Astrocyte (in vitro differentiated cells and primary cell): ENCODE measurements at places on chromosomes 1 and 21. TPM values are rescaled to one million over a fixed set of nuclear protein-coding genes. Genes with fewer than 3 reads are reported as not detected.
A peak's percentile ranks its signal among the peaks of the same experiment; 100 is the strongest.

DNA sequence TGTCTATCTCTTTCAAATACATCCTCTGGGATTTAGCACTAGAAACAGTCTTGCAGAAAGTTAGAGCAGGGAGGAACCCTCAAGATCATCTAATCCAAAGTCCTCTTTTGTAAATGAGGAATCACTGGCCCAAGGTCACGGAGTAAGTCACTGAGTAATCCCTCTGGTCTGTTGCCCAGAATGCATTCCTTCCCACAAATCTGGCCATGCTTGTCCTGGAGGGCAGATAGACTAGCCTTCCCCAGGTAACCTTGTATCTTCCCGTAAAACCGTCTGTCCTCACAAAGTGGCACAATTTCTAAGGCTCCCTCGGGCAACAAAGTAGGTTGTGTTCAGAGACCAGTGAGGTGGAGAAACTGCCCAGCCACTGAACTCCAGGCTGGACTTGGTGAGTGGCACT is 46.2 kb downstream of the DDR2 start:
- H3K36me3 ChIP-seq, result no peaks in the 10 kb centered on the region
- H3K27me3 ChIP-seq, result no peaks in the 10 kb centered on the region
- no peak overlapping the region for H3K27ac ChIP-seq
- no peak overlapping the region for H3K4me3 ChIP-seq
- peaks cover 39% of the 10 kb centered on the region for H3K4me1 ChIP-seq

DNA sequence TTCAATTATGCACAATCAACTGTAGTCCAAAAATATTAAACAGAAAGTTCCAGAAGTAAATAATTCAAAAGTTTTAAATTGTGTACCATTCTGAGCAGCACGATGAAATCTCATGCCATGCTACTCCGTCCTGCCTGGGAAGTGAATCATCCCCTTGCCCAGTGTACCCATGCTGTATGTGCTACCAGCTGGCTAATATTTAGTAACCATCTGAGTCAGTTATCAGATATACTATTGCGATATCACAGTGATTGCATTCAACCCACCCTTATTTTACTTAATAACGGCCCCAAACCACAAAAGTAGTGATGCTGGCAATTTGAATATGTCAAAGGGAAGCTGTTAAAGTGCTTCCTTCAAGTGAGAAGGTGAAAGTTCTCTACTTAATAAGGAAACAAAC is 56.2 kb downstream of the EVI5 start:
- no peak for DNase-seq
- H3K27ac ChIP-seq, result no peak overlapping the region
- no peaks in the 10 kb centered on the region for H3K27me3 ChIP-seq
- H3K36me3 ChIP-seq, result peaks cover 2% of the 10 kb centered on the region
- no peak overlapping the region for H3K4me3 ChIP-seq
- no peaks in the 10 kb centered on the region for H3K4me1 ChIP-seq

GRCh38 chr1:119428991-119429390 is 14.0 kb downstream of the HSD3B2 start:
- H3K4me1 ChIP-seq, result no peaks in the 10 kb centered on the region
- H3K27ac ChIP-seq, result no peak overlapping the region

- H3K4me1 ChIP-seq, result peaks cover under 1% of the 10 kb centered on the region
- H3K27me3 ChIP-seq, result no peaks in the 10 kb centered on the region
- DNase-seq, result no peak
These were observed 5.0 kb downstream of the DENND1B start for GRCh38 chr1:197770243-197770642.

DNA sequence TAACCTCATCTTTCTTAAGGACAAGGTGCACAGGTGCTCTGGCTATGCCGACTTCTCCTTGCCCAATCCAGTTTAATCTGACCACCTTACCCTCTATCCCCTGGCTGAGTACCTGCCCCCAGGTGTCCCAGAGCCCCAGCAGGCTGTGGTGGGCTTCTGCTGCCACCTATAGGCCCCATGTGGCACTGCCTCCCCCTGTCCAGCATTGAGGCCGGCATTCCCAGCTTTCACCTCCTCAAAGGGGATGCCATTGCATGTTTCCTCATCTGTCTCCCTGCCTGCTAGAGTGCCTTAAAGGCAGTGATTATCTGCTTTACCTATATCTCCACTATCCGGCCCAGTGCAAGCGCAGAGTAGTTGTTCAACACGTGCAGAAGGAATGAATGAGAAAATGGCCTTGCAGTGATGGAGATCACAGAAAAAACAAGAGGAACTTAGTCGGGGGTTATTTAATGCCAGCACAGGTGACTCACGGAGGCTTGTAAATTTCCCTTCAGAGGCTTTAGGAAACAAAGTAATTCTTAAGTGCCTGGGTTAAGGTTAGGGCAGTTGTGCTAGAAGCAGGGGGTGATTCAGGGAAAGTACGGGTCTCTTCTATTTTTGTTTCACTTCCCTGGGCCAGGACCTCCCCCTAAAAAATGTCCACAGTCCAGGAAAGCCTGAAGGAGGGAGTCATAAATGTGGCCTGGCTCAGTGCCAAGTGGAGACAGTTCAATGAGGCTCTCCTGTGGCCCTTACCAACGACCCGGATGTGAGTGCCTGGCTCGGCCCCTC is 131.8 kb upstream of the NGF start:
- H3K4me1 ChIP-seq, result peaks cover 10% of the 10 kb centered on the region
- H3K36me3 ChIP-seq, result no peaks in the 10 kb centered on the region
- no peak overlapping the region for H3K4me3 ChIP-seq
- peak overlapping the region; percentile 24 for H3K27ac ChIP-seq
- H3K27me3 ChIP-seq, result no peaks in the 10 kb centered on the region

- H3K36me3 ChIP-seq, result no peaks in the 10 kb centered on the region
- no peak overlapping the region for H3K27ac ChIP-seq
- no peak for DNase-seq
- H3K27me3 ChIP-seq, result no peaks in the 10 kb centered on the region
- H3K4me1 ChIP-seq, result no peaks in the 10 kb centered on the region
These were observed 191.8 kb upstream of the SAMSN1 start for GRCh38 chr21:14737922-14738321.

The MX1 gene
- 420 and 434 TPM in 2 replicates for total RNA-seq

The S100A2 gene
- total RNA-seq, result 3.0 and 3.8 TPM in 2 replicates

The ATAD3A gene
- 51.1 and 54.9 TPM in 2 replicates for total RNA-seq

The MCL1 gene
- total RNA-seq, result 196 and 210 TPM in 2 replicates

The TNFRSF18 gene
- 0.65 and 0.66 TPM in 2 replicates for total RNA-seq

The ALX3 gene
- total RNA-seq, result not detected in 2 replicates

The ALPL gene
- total RNA-seq, result 24.3 and 45.4 TPM in 2 replicates

The CRYAA gene
- not detected in 2 replicates for total RNA-seq

The AGTRAP gene
- total RNA-seq, result 38.7 and 46.3 TPM in 2 replicates

The SGIP1 gene
- 4.4 and 8.8 TPM in 2 replicates for total RNA-seq
